ENCODE measurements at places on chromosomes 13 and 19.

DNA sequence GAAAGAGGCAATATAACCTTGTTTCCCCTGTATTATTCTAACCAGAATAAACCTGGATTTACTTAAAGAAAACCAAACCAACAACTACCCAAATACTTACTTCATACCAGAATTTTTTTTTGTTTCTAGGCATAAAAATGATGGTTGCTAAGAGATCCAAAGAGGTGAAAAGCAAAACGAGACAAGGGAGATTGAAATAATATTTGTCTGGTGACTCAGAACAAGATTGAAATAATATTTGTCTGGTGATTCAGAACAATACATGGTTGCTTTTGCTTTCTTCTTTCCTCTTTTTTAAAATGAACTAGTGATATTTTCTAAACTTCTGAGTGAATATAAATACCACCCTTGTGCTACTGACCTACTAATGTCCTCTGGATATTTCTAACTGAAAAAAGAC, 592.9 kb downstream of the KCTD12 start:
- no peak for DNase-seq

DNA sequence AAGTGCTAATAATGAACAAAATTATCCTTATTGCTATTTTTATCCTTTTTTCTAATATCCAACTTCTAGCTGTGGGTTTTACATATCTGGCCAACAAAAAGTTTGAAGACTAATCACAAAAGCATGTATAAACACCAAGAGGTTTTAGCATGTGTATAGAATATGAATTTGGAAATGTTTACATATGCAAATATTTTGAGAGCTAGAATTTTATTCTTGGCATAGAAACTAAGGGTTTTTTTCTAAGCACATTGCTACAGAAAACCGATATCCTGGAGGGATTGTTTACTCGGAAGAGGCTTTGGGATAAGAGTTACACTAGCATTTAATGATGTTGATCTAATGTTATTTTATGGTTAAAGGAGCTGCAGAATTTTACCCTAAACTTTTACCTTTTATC, 392.1 kb downstream of the EFNB2 start:
- DNase-seq = no peak

DNA sequence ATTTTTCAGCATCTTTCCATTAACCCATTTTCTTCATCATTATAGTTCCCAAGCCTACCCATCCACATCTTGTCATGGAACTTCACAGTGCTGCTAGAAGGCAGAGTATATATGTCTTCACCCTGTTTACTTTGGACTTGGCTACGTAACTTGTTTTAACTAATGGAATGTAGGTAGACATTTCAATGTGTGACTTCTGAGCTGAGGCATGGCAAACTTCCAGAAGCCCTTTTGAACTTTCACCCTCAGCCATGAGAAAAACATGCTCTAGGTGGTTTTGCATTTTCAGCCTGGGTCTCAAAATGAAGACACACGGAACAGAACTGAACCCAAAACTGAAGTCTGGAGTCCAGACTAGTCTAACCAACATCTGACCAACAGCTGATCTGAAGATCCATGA, 3.2 kb downstream of the TEX30 start:
- peak; percentile 54 for DNase-seq

DNA sequence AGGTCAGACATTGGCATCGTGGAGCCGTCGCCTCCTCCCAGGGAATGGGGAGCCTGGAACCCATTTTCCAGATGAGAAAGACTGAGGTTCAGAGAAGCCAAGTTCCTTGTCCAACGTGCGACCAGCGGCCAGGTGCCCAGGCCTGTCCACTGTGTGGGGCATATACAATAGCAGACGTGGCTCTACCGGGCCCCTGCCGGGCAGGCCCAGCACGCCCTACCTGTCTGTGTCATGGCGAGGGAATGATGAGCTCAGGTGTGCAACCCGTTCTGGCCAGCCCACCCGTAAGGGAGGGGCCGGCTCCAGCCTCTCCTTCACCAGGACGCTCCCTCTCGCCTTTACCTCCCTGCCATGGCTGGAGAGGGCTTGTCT, 837 bp downstream of the GNA15 start:
- DNase-seq = no peak

GRCh38 chr19:40005691-40006272, 8.9 kb downstream of the ZNF546 start:
- no peak for DNase-seq

DNA sequence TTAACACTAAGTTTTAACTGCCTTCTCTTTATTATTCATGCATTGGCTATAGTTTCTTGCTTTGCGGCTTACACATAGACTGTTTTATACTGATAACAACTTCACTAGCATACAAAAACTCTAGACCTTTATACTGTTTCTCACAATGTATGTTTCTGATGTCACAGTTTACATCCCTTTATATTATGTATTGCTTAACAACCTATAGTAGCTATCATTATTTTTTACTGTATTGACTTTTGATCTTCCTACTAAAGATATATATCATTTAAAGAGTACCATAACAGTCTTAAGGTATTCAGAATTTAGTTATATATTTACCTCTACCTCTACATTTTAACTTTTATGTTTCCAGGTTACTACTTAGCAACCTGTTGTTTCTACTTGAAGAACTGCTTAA, 543.3 kb upstream of the ARGLU1 start:
- no peak for DNase-seq

GRCh38 chr13:38429916-38430315, 80.3 kb downstream of the UFM1 start:
- DNase-seq = no peak

GRCh38 chr19:1254081-1254527, 5.7 kb downstream of the MIDN start:
- no peak for DNase-seq

DNA sequence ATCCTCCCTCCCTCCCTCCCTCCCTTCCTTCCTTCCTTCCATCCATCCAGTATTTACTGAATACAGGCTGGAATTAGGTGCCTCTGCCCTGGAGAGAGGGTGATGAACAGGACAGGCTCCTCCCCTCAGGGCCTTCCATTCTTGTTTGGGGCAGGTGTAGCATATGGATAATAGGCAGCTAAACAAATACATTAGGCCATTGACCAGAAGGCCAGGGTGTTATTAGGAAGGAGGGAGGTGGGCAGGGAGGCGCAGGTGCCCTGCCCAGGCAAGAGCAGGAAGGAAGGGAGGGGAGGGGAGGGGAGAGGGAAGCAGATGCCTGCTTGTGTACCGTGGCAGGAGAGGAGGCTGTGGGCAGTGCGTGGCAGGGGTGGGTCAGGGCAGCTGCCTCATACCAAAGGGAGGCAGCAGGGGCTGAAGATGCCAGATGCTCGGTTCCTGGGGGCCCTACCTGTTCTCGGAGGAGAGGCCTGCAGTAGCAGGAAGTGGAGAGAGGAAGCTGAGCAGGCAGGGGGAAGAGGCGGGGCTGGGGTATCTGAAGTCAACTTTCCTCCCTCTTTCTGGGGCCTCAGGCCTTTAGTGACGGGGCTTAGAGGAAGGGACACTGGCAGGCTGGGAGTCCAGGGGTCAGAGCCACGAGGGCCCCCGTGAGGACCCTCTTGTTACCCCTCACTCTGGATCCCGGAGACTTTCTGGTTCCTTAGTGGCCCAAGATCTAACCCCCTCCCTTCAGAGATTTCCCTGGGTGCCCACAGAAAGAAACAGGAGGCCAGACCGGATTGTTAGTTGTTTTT, at the start of gene RINL:
TSS of gene RINL (minus strand) at position 495 of the 794 bp plus-strand sequence. CDS start 1,533 bp downstream, outside the sequence.
- DNase-seq = peak; percentile 26

GRCh38 chr13:44605275-44605674, 29.1 kb upstream of the TSC22D1 start:
- DNase-seq = no peak

DNA sequence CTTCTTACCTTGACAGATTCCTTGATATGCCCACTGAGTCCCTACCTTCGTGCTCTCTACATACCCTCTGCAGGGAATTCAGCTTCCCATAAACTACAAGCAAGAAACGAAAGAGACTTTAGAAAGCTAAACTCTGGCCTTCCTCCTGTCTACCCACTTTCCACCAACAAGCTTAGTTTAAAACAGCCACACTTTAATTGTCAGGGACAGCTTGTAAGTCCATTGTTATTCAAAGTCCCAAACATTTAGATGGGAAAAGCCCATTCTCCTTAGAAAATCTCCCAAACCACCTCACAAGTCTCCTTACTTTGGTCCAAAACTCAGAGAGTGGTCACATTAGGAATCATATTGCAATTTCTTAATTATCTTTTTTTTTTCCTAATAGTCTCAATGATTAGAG, 2695.8 kb downstream of the PCDH9 start:
- DNase-seq = no peak

DNA sequence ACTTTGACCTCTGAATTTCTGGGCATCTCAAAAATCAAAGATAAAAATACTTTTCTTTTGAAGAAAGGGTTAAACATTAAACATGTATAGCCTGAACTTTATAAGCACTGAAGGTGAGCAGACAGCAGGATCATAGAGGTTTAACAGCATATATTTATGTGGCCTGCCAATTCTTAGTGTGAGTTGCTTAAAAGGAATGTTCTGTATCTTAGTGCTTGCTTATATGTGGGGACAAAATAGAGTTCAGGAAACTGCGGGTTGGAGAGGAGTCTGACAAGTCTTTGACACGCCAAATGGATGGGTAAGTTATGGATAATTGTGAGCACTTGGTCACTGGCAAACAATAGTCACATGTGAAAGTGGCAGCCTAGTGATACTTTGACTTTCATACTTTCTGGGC, 1419.4 kb upstream of the SPRY2 start:
- peak; percentile 7 for DNase-seq

GRCh38 chr13:31742097-31742734, 2.9 kb downstream of the RXFP2 start:
- DNase-seq = peak; percentile 66

DNA sequence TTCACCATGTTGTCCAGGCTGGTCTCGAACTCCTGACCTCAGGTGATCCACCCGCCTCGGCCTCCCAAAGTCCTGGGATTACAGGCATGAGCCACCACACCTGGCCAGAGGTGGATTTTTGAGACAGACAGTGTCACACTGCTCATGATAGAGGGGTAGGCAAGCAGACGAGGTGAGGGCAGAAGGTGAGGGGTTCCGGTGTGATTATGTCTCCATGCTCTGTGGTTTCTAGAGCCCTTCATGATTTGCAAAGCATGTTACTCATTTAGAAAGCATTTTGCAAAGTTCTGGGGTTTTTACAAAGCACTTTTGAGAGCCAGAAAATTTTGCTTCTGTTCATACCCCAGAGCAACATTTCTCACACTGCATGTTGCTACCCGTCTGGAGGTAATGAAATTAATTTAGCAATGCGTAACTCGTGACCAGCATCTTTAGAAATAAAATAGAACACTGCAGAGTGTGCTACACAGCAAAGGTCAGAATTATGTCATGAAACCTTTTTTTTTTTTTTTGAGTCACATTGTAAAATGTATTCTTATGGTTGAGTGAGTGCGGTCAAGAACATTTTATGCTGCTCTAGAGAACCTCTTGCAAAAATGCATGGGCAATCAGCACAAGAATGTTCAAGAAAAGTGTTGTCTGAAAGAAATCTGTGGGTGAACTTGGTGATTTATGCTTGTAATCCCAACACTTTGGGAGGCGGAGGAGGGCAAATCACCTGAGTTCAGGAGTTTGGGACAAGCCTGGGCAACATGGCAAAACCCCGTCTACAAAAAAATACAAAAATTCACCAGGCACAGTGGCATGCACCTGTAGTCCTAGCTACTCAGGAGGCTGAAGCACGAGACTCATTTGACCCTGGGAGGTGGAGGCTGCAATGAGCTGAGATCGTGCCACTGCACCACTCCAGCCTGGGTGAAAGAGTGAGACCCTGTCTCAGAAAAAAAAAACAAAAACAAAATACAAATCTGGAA, 58.0 kb downstream of the MAP4K1 start:
- no peak for DNase-seq

- no peak for DNase-seq
These were observed 10.2 kb downstream of the ACTMAP start for GRCh38 chr19:40739871-40740703.

DNA sequence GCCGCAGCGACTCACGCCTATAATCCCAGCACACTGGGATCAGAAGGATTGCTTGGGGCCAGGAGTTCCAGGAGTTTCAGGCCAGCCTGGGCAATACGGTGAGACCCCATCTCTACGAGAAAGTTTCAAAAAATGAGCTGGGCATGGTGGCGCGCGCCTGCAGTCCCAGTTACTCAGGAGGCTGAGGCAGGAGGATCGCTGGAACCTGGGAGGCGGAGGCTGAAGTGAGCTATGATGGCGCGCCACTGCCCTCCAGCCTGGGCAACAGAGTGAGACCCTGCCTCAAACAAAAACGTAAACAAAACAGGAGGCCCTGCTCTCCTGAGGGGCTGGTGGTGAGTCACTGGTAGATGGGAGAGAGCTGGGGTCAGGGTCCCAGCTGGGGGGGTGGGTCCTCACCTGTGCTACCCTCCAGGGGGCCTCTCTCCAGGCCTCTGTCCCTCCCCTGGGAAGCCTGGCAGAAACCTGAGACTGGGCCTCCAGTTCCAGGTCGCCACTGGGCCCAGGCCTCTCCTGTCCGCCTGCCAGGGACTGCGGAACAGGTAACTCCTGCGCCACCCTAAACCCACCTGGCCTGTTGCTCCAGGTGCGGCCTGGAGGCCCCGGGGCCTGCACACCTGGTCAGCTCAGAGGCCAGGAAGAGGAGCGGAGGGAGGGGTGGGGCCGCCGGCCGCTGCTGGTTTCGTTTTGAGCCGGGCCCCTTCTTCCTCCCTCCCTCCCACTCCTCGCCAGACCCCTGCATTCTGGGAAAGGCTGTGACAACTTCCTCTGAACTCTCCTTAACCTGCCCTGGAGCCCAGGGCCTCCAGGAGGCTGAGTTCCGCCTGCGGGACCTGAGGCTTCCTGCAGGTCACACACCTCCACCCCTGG, 17.2 kb upstream of the ZBTB7A start:
- DNase-seq = no peak

DNA sequence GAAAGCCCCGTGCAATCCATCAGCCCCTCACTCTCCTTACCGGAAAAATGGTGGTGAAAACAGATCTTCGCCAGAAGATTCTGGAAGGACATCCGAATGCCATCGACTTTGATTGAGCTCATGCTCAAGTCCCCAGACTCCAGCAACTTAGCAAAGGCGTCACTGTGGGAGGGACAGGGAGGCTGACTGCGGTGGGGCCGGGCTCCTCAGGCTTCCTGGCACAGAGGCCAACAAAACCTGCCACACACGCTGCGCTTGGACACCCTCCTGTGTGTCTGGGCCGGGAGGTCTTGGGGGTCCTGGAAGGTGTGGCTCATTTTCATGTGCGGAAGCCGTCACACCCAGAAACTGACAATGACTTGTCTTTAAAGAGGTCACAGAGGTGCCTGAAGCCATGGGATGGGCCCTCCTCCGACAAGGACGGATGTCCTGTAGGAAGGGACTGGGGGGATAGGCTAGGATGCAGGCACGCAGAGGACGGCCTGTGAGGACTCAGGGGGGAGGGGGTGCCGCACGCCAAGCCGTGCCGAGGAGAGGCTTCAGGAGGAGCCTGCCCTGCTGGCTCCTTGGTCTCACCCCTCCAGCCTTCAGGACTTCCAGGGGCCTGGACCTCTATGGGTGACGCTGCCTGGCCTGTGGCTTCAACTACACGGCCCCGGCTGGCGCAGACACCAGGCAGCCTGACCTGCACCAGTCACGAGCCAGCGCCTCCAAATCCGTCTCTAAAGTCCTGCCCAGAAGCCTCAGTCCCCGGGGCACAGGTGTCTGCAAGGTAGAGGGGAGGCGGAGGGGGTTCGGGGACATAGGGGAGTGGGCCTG, 12.5 kb downstream of the IZUMO4 start:
- DNase-seq = no peak
